ENCODE measurements at places on chromosomes 11 and 22.

DNA sequence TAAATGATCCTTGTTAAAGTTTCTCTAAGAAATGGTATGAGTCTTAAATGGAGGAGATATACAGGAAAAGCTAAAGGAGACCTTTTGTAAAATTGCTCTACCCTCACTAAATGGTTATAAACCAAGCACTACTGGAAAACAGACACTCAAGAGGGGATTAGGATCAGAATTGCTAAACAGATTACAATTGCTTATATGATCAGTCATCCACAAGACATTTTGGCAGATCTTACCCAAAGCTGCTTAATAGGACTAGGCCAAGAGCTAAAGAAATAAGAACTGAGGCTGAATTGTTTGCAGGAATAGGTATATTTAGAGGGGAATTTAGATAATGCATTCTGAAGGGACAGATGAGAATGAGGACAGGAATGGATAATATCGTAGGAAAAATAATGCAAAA lies 9.5 kb downstream of the HARBI1 start:
- DNase-seq = no peak

GRCh38 chr22:22743128-22743760 lies 98.8 kb downstream of the GGTLC2 start:
- no peak for DNase-seq

GRCh38 chr22:47395481-47395880 lies 633.0 kb downstream of the TBC1D22A start:
- DNase-seq = no peak

GRCh38 chr11:46913484-46913883 lies 4.9 kb downstream of the LRP4 start:
- no peak for DNase-seq

DNA sequence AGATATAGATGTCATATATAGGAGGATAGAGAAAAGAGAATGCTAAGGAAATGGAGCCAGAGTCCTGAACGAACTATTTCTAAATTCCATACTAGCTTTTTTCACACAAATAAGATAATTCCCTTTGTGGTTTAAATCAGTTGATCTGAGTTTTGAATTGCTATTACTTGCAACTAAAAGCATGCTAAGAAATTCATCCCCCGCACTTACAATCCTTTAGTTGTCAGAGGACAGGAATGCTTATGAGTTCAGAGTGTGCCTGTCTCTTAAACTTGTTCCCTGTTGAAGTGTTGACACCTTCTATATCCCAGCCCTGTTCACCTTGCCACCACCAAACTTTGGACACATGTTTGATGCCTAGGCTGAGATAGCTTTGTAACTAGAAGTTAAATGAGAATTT lies 406.2 kb downstream of the METTL15 start:
- no peak for DNase-seq

- no peak for DNase-seq
Measured at GRCh38 chr22:48004038-48004437, 1241.6 kb downstream of the TBC1D22A start.

- no peak for DNase-seq
Measured at GRCh38 chr11:126188332-126189108, 22.9 kb downstream of the RPUSD4 start.

GRCh38 chr11:55966391-55966790 lies 3.4 kb downstream of the OR10AG1 start:
- no peak for DNase-seq

GRCh38 chr11:62921573-62922188 lies 518 bp upstream of the CHRM1 start:
- DNase-seq = no peak
